ENCODE measurements at places on chromosomes 3 and 15.
A peak's percentile ranks its signal among the peaks of the same experiment; 100 is the strongest.

DNA sequence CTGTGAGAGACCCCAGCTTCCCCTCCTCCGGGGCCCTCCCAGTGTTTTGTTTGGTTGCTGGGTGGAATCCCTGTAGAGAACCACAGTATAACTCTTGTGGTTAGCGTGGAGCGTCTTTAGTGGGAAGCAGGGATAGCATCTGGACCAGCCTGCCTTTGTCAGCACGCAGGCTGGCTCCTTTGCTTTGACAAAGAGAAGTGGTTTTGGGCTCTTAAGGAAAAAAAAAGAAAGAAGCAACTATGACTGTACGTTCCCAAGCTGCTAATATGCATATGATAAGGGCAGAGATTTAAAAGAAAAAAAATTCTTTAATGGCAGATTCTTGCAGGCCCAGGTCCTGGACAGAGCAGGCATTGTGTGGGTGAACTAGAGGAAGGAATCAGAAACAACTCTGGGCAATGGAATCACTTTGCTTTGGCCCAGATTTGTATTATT, 340.8 kb upstream of the CTDSPL start:
- no peak for DNase-seq

DNA sequence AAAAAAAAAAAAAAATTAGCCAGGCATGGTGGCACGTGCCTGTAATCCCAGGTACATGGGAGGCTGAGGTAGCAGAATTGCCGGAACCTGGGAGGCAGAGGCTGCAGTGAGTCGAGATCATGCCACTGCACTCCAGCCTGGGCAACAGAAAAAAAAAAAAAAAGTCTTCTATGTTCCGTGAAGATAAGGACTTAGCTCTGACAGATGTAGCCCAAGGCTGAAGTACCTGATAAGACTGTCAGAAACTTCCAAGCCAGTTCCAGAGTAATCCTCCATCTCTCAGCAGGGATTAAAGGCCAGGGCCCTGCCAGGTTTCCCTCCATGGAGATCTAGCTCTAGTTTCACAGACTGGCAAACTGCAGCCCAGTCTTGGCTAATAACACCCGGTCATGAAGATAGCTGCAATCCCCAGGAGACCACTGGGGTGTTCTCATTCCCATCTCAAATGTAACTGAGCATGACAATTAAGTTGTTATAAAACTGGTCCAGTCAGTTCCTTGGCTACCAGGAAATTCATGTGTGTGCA, 8.5 kb downstream of the CDCP1 start:
- DNase-seq = no peak

- peak; percentile 46 for DNase-seq
Measured at GRCh38 chr15:68700455-68701123, 120.1 kb downstream of the ANP32A start.

GRCh38 chr3:77887611-77888010, 847.7 kb downstream of the ROBO2 start:
- no peak for DNase-seq

DNA sequence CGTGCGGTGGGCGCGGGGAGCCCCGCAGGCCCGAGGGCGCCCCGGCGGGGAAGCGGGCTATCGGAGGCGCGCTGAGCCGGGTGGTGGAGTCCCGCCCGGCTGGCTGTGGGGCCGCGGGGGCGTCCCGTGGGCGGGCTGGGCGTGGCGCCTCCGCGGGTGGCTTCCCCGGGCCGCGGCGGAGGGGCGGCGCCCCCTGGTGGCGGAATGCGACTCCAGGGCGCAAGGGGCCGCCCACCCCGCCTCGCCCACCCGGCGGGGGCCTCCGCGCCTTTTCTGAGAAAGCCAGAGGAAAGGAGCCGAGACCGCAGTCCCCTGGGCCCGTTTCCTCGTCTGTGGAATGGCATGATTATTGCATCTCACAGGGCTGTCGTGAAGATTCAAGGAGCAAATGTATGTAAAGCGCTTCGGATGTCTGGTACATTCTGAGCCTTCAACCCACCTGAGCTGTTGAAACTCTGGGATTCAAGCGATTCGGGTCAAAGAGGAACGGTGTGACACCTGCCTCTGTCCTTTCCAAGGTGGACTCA, 31.9 kb upstream of the RAB6B start:
- peak; percentile 9 for DNase-seq

- no peak for DNase-seq
Measured at GRCh38 chr3:4030624-4031023, 231.4 kb downstream of the LRRN1 start.

GRCh38 chr15:26771578-26772153, 1.2 kb downstream of the GABRB3 start:
- peak; percentile 61 for DNase-seq

DNA sequence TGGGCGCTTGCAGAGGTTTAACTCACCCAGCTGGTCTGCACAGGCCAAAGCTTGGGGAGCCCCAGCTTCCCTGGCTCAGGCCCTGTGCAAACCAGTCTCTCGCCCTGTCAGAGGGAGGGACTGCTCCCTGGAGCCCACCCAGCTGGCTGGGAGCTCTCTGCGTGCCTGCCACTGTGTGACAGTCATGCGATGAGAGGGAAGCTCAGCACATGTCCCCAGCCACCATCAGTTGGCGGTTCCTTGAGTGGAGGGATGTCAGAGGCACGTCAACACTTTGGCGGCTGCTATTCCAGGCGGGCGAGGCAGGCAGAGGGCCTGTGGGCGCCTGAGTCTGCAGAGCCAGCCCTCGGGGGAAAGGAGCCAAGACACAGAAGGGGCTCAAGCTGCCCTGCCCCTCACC, 324.6 kb downstream of the UACA start:
- DNase-seq = no peak

- no peak for DNase-seq
Measured at GRCh38 chr3:116969135-116969534, 259.6 kb downstream of the TUSC7 start.

DNA sequence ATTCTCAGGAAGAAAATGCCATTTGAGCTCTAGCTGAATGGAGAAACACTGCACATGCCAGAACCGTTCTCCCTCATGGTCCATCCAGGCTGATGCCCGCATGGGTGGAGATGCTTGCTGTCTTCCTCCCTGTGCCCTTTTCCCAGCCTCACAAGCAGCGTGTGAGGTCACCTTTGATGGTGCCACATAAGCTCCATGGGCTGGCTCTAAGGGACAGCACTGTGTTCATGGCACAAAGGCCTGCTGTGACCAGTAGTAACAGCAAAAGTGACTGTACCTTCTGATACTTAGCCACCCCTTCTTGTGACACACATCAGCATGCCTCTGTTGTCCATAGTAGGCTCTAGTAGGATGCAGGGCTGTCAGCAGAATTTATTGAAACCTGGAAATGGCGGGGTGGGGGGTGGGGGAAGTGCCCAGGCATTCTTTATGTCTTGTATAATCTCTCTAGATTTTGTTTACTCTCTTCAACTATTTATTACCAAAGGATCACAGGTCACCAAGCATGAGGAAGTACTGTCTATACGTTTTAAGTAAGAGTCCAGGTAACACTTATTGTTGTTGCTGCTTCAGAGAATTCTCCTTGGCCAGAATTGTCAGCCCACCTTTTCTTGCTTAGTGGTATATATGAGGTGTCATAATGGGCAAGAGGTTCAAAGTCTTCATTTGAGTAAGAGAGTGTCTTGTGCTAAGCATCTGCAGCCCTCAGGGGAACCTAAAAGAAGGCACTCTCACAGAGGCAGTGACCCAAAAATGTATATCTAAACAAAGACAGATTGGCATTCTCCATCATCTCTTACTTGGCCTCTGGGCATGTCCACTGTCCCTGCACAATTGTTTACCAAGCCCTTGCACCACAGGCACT, 56.5 kb downstream of the RAB7A start:
- no peak for DNase-seq

GRCh38 chr3:114405202-114405990, 111.6 kb downstream of the TIGIT start:
- DNase-seq = no peak

- peak; percentile 36 for DNase-seq
Measured at GRCh38 chr3:67940210-67940952, 286.0 kb upstream of the SUCLG2 start.

GRCh38 chr15:68488966-68489365, 57.0 kb upstream of the ITGA11 start:
- DNase-seq = no peak

- no peak for DNase-seq
Measured at GRCh38 chr15:49236869-49237268, 66.8 kb downstream of the GALK2 start.

GRCh38 chr3:180287703-180288102, 251.0 kb upstream of the PEX5L start:
- no peak for DNase-seq

DNA sequence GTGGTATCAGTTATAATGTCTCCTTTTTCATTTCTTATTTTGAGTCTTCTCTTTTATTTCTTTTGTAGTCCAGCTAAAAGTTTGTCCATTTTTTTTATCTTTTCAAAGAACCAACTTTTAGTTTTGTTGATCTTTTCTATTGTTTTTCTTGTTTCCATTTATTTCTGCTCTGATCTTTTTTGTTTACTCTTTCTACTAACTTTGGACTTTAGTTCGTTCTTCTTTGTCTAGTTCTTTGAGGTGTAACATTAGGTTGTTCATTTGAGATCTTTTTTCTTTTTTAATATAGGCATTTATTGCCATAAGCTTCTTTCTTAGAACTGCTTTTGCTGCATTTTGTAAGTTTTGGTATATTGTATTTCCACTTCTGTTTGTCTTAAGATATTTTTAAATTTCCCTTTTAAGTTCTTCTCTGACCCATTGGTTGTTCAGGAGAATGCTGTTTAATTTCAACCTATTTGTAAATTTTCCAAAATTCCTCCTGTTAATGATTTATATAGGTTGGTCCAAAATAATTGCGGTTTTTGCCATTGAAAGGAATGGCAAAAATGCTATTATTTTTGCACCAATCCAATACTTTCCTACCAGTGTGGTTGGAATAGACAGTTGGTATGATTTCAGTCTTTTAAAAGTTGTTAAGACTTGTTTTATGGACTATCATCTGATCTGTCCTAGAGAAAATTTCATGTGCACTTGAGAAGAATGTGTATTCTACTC, 51.2 kb downstream of the KAT2B start:
- DNase-seq = no peak

GRCh38 chr15:57019496-57020160, 101.2 kb downstream of the TCF12 start:
- no peak for DNase-seq

- no peak for DNase-seq
Measured at GRCh38 chr3:112132554-112132953, 494 bp downstream of the GCSAM start.

- no peak for DNase-seq
Measured at GRCh38 chr15:51083641-51084166, 11.0 kb downstream of the TNFAIP8L3 start.

- no peak for DNase-seq
Measured at GRCh38 chr15:66038387-66039116, 169.3 kb downstream of the RAB11A start.

- DNase-seq = peak; percentile 49
Measured at GRCh38 chr15:93862791-93863190, 368.6 kb upstream of the MCTP2 start.

GRCh38 chr3:148992027-148992634, 791 bp downstream of the GYG1 start:
- DNase-seq = peak; percentile 21

- DNase-seq = no peak
Measured at GRCh38 chr3:125146626-125147490, 65.7 kb downstream of the SLC12A8 start.

DNA sequence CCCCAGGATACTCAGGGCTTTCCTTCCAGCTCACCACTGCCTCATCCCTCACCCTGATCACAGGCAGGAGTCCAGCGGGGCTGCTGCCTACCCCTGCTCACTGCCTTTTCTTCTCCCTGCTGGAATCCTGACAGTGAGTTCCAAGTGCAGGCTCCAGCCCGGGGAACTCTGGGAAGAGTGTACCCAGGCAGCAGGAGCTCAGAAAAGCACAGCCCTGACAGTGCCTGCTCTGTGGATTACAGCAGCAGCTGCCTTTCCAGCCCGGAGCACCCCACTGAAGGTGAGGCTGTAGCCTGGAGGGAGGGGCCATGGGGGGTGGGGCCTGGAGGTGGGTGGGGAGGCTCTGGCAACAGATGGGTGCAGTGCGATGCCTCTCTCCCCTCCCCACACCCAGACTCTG, 6.1 kb upstream of the JMJD7 start:
- DNase-seq = no peak
